Lower leg skin (tissue), 4 donors: ENCODE measurements at places on chromosomes 2 and 18. TPM values are rescaled to one million over a fixed set of nuclear protein-coding genes. Genes with fewer than 3 reads are reported as not detected.
A peak's percentile ranks its signal among the peaks of the same experiment; 100 is the strongest.

Gene LIPT1
- total RNA-seq: 5.1 TPM

Gene TFCP2L1
- 75.8 TPM for total RNA-seq

Gene DOK6
- 0.42 TPM for total RNA-seq

Gene ZC3H6
- total RNA-seq: 9.7 TPM

Gene CRACDL
- total RNA-seq: 15.8 TPM

Gene PSD4
- 58.1 TPM for total RNA-seq

Gene B3GNT7
- 1.7 TPM for total RNA-seq

Gene AFF3
- 7.3 TPM for total RNA-seq

Gene UGT1A3
- 0.54 TPM for total RNA-seq

Gene RAPGEF4
- total RNA-seq: 25.1 TPM

DNA sequence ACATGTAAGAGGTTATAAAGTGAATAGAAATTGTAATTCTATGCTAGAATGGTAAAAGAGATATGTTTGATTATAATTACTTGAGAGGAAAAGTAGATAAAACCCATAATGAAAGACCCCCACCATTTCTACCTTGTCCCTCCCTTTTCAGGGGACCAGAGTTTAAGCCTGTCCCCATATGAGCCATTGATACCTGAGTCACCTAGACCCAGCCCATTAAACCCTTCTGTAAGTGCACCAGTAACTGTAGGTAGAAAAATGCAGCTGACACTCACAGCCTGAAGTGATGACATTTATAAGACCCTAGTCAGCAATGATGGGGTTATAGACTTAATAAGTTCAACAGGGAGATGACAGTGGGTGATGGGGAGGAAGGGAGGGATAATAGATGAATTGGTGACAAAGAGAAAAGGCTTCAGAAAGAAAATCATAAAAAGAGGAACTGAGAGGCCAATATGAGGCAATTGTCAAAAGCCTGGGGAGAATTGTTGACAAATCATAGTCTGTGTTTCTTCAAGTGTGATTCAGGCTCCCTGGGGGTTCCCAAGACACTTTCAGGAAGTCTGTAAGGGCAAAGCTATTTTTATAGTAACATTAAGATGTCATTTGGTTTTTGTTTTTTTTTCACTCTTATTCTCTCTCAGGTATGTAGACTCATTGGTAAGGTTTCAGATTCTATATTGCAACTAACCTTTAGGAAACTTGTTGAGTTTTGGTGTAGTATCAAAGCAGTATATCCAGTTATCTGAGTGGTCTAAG is 544.2 kb downstream of the SATB2 start:
- no peak for DNase-seq

- DNase-seq: peak; percentile 54
Measured at GRCh38 chr2:46157072-46157965, 139.9 kb upstream of the EPAS1 start.

GRCh38 chr2:72576861-72577260 is 249.0 kb downstream of the EXOC6B start:
- DNase-seq: no peak

DNA sequence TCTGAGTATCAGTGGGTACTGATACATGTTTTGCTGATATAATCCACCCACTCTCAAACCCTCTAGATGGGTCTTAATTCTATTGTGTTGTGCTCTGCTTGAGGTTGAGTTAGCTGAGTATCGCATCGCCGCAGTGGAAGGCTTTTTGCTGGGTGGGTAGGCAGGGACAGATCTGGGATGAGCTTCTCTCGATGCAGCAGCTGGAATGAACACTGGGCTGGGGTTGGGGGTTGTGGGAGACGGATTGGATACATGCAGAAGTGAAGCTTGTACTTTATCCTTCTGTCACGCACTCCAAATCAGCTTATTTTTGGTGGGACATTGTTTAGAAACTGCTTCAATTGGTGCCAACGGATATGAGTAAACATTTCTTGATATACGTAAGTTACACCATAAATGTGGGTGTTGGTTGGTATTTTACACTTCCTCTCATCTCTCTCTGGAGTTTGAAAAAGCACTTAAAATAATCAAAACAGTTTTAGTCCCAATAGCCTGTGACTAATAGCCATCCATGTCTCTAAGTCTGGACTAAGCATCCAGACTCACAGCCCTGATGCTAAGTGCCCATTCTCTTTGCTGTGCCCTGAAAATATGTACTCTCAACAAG is 107.1 kb downstream of the POLE4 start:
- no peak for DNase-seq

- DNase-seq: no peak
Measured at GRCh38 chr2:210190345-210190744, 19.1 kb upstream of the KANSL1L start.

GRCh38 chr2:216235462-216235861 is 126.3 kb downstream of the XRCC5 start:
- DNase-seq: no peak

GRCh38 chr2:169702996-169703395 is 8.7 kb downstream of the PHOSPHO2 start:
- DNase-seq: no peak

- no peak for DNase-seq
Measured at GRCh38 chr2:27194538-27195354, 17.1 kb upstream of the ATRAID start.

GRCh38 chr2:14572633-14573032 is 59.9 kb upstream of the LRATD1 start:
- DNase-seq: no peak

- DNase-seq: no peak
Measured at GRCh38 chr18:41265047-41265446, 690.0 kb upstream of the PIK3C3 start.

- peak; percentile 78 for DNase-seq
Measured at GRCh38 chr2:20604401-20604911, 46.4 kb downstream of the HS1BP3 start.

DNA sequence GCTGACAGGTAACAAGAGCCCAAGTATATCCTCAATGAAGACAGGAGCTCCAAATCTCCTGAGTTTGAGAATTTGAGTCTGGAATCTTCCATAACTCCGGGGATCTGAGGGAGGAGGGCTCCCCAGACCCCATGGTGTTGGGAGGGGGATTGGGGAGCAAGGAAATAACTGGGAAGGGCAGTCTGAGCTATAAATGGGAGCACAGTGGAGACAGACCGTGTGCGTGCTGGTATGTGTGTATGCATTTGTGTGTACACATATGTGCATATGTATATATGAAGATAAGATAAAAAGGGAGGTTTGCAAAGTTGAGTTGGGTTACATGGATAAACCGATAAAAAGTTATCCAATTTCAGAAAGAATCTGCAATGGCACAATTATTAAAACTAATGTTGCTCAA is 2.3 kb downstream of the APCDD1 start:
- DNase-seq: no peak

- DNase-seq: no peak
Measured at GRCh38 chr18:43952398-43952797, 675.1 kb upstream of the SYT4 start.

DNA sequence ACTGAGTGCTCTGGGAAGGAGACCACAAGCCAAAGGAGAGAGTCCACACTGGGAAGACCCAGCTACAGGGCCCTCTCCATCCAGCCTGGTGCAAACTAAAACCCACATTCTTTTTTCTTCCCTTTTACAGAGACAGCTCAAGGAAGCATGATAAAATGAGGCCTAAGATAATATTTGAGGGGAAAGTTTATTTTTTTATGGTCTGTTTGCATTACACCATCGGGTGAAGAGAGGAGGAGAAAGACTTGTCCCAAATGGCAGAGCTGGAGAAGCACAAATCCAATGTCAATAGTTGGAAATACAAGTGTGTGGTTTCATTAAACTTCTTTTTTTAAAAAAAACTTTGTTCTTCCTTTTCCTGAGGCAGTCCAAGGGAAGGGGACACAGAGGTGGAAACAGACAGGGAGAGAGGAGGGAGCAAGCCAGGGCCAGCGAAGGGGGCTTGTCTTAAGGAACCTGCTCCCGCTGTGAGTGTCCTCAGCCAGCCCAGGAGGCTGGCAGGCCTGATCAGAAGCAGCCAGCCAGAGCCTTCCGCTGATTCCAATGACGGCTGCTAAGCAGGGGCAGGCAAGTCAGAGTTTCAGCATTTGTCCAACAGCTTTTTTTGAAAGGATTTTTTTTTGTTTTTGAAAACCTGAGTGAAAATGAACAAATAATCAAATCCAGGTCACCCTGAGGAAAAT is 203.8 kb upstream of the SIX2 start:
- no peak for DNase-seq

DNA sequence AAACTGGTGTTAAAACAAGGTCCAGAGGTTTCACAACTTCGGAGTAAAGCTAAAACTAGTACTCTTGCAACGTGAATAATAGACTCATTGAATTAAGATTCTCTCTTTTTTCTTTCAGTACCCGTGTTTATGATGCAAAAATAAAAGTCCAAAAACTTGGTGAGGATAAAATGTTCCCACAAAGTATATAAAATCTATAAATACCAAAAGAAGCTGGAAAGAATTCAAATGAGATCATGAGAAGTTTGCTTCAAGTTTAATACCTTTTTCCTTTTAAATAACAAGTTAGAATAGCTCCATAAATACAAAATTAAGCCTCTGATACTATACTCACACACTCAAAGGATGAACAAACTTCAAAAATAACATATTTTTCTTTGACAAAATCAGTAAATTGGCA is 34.0 kb downstream of the METTL4 start:
- no peak for DNase-seq

DNA sequence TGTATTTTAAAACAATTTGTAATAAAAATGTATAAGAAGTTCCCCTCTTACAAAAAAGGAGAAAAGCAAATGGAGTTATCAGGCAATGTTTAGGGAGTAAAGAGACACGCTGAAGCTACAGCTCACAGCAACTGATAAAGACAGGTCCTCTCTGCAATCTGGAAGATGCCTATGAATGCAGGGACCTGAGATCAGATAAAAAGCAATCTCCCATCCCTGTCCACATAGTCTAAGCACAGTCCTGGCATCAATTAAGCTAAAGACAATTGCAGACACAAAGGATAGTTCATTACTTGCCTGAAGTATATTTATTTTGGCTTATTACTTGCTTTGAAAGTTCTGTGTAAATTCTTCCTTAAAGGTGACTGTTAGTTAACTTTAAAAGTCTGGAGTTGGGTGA is 5.0 kb downstream of the EIF2AK3 start:
- no peak for DNase-seq

- DNase-seq: no peak
Measured at GRCh38 chr2:138455691-138456090, 45.9 kb upstream of the SPOPL start.
